HuH-7.5 (cell line): ENCODE measurements at places on chromosomes 12 and 14.

DNA sequence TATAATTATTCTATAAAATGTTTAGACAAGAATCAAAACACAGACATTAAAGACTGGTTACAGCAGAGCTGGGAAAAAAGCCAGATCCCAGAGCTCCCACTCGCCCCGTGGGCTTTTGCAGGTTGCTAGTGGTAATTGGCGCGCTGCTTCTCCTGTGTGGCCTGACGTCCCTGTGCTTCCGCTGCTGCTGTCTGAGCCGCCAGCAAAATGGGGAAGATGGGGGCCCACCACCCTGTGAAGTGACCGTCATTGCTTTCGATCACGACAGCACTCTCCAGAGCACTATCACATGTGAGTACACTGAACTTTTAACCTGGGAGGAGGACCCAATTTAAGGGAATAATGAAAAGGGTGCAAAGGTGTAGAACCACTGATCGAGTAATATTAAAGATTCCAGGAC, 7.5 kb downstream of the TMEM52B start:
- DNase-seq = no peak

DNA sequence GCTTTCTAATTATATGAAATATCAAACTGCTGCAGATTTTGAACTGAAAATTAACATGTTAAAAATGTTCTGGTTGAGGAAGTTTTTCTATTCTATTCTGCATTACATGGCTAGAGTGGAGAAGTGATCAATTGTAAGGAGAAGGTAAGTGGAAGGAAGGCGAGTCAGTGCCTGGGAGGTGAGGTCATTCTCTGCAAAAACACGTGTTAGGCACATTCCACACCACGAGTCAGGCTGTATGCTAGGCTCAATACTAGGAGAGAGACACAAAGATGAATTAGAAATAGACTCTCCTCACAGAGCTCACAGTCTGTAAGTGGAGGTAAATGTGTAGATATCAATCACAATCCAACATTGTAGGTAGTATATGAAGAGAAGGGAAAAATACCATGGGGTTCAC, 194.1 kb downstream of the NOVA1 start:
- DNase-seq = no peak

DNA sequence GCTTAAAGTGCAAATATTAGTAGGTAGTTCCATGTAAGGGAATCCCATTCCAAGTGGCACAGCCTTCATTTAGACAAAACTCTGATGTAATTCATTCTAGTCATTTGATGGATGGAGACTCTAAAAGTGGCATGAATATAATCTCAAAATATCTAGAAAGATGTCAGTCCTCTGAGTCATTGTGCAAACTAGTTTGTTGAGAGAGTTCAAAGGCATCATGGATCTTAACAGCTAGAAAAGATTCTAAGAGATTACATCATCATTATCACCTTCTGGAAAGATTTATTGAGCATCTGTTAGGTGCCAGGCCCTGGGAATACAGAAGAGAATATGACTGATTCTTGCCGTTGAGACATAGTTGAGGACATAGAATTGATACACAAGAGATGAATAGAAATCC, 30.7 kb downstream of the CRADD start:
- no peak for DNase-seq

DNA sequence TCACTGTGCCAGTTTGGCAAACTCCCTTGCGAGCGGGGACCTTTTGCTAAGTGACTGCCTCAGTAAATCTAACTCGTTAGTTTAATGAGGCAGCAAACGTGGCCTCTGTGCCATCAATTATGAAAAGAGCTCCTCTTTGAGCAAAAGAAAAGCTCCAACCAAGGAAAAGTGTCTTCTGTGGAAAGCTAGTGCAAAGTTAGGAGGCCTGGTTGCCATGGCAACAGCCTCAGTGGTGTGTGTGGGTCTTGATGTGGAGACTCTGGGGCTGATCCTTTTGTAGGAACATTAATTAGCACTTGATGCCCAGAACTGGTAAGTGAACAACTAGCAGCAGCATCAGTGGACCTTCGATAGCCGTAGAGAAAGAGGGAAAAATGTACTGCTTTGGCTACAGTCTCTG, 145.7 kb downstream of the CHST11 start:
- no peak for DNase-seq

GRCh38 chr12:95216711-95217376, 423 bp downstream of the FGD6 start:
- DNase-seq = peak; percentile 34

GRCh38 chr12:32466986-32467711, 67.8 kb downstream of the FGD4 start:
- no peak for DNase-seq

GRCh38 chr14:71338153-71338552, 430.9 kb downstream of the PCNX1 start:
- DNase-seq = no peak

GRCh38 chr14:36941783-36942521, 230.5 kb downstream of the SLC25A21 start:
- DNase-seq = peak; percentile 3

- DNase-seq = no peak
Observed at GRCh38 chr14:32656601-32657000, 282.1 kb upstream of the NPAS3 start.

- DNase-seq = no peak
Observed at GRCh38 chr12:66947119-66947518, 268.2 kb upstream of the GRIP1 start.

DNA sequence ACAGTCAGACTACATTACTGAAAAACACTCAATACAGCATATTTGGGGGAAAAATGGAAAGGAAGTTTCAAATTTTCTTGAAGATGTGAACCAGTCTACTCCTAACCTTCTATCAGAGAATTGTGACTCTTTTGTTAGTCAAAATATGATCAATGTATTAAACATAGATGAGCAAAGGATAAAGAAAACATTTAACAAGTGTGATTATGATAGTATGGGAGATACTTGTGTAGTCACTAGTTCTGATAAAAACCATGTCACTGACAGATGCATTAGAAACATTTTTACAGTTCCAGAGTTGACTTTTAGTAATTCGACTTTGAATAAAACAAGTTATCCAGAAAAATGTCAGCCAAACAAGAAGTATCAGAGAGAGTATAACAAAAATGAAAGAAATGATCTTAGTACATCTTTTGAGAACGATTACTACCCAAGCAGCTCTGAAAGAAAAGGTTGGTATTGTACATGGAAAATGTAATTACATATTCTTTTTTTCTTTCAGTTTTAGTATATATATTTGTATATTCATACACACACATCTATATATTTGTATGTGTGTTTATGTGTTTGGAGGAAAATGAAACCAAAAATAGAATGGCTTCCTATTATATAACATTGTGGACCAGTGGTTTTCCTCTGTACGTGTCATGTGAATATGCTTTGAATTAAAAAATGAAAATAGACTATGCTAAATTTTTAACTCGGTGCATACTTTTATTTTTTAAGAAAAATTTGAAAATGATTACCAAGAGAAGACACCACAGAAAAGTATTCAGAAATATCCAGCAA, 63.3 kb upstream of the ABCD2 start:
- no peak for DNase-seq

GRCh38 chr14:93078870-93079269, 36.9 kb downstream of the ITPK1 start:
- DNase-seq = no peak

DNA sequence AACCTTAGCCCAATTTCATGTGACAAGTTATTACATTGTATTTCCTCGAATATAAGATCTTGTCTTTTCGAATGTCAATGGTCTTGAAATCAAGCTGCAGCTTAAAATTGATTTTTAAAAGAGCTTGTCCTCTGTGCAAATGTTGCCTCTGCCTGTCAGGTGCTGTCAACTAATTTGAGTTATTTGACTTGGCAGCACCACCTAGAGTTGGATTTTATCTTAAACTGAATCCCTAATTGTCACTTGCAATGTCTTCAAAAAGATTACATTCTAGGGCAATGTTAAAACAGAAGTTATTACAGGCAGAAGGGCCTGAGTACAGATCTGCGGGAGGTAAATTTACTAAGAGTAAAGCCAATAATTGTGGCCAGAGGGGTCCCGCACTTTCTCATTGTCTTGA, 26.2 kb upstream of the TUNAR start:
- DNase-seq = no peak

DNA sequence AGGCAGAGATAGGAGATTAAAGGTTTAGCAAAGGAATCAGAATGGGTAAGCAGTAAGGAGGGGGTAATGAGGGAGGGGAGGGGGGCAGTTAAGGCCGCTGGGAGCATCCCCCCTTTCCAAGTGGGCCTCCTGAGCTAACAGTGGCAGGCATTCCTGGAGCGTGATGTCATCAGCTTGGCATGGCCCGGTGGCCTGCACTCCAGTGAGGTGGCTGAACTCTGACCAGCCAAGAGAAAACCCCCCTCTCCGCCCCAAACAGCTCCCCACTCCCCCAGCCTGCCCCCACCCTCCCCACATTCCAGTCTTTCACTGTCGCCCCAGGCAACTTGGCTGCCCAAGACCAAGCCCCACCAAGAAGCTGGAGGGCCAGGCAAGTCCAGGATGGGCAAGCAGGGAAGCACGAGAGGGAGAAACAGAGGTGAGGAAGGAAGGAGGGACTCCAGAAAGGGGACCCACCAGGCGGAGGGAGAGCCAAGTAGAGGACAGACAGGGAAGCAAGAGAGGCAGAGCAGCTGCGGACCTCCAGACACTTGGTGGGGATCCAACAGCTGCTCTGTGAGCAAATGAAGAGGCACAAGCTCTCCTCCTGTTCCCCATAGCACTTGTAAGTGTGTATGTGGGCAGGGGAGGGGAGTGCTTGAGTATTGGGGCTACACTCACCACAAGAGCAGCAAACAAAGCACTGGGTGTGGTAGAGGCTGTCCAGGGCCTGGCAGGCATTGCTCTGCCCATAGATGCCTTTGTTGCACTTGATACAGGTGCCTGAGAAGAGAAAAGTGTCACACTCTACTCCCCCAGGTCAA, 4.5 kb downstream of the AJUBA start:
- peak; percentile 91 for DNase-seq

GRCh38 chr14:66284346-66284745, 201.8 kb upstream of the CCDC196 start:
- no peak for DNase-seq

- DNase-seq = no peak
Observed at GRCh38 chr12:132354982-132355680, 25.7 kb upstream of the GALNT9 start.

DNA sequence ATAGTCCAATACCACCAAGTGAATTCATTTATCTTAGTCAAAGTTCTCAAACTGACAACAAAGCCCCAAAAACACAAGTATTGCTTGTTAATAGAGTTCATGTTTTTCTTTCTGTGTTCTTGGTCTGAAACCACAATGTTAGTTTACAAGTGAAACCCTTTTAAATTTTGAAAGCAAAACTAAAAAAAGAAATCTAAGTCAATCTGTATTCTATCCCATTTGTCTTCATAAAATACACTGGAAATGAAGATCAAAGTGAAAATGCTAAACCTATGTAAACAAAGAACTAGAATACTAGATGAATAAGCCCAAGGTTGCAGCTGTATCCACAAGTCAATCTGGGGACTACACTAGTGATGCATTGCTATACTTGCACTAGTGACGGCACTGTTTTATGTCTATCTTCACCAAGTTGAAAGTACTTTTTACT, 10.4 kb downstream of the MAP4K5 start:
- DNase-seq = no peak

- no peak for DNase-seq
Observed at GRCh38 chr12:63836936-63837335, 7.6 kb upstream of the SRGAP1 start.

GRCh38 chr12:761256-761655, 8.9 kb downstream of the WNK1 start:
- no peak for DNase-seq

GRCh38 chr14:55892906-55893305, 225.3 kb upstream of the PELI2 start:
- DNase-seq = no peak

DNA sequence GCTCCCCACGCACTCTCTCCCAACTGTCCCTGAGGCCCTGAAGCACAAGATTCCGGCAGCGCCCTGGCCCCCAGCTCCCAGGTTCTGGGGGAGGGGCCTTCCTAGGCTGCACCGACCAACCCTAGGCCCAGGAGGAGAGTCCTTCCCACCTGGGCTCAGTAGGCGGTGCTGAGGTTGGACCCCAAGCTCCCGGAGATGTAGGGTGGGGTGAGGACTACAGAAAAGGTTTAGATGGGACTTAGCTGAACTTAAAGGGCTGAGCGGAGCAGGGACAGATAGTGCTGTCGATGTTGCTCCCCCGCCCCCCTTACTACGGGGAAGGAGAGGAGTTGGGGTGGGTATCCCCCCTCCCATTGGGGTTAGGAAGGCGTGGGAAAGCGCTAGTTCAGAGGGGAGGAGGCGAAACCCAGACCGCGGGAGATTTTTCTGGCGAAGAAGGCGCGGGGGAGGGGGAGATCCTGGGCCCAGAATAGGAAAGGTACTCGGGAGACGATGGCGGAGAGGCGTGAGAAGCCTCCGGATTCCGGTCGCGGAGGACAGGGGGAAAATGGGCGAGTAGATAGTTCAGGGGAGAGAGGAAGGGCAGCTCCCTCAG, 4.2 kb upstream of the BAZ2A start:
- peak; percentile 84 for DNase-seq

- DNase-seq = no peak
Observed at GRCh38 chr14:24699052-24699451, 65.1 kb upstream of the GZMB start.

DNA sequence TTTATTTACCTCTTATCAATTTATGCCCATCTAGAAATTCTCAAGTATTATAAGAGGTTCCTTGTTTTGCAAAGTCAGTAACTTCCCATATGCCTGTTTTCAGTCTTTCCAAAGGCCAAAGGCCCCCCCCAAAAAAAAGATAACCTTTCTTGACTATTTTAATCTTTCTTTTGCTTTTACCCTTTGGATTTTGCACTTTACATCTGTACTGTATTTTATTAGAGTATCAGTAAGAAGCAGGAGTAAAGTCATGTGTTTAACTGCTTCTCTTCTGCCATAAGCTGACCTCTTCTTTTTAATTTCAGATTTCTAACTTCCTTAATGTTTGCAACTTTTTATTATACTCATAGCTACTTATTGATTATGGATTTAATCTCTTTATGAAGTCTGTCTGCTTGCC, 716.4 kb upstream of the NOVA1 start:
- DNase-seq = no peak

DNA sequence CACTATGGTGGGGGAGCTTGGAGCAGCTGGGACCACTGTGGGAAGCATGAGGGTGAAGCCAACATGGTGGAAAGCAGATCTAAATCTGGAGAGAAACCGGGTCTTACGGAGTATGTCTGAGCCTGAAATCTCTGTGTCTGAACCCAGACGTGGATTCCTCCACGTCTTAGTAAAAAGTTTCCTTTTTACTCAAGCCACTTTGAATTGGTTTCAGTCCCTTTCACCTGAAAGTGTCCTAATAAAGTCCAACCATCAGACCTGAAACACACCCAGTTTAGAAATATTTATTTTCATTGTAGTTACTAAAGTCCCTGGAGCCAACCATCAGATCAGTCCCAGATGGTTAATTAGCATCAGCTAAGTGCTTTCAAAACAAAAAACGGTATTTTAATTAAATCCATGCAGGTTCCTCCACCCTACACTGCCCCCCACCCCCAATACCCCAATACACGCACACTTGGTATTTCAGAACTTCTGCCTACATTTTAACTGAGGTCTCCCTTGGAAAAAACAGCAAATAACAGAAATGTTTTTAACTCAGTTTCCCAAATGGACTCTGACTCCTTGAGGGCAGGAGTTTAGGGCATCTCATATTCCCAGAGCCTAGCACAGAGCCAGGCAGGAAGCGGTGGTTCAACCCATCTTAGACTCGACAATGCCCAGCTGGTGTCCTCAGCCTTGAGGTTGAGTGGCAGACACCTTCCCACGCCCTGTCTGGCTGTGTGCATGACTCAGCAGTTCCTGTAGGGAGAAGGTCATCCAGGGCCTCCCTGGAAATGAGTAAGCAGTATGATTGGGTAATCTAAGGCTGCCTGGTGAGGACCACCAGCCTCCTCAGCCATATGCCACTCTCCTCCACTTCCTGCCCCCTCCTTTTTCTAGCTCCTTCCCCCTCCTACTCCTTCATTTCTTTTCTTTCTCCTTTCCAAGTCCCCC, 175.8 kb downstream of the TTC8 start:
- DNase-seq = no peak
